ENCODE measurements at places on chromosomes 1 and 21. TPM values are rescaled to one million over a fixed set of nuclear protein-coding genes. Genes with fewer than 3 reads are reported as not detected.
A peak's percentile ranks its signal among the peaks of the same experiment; 100 is the strongest.

The SPRR2G gene
- not detected for total RNA-seq

DNA sequence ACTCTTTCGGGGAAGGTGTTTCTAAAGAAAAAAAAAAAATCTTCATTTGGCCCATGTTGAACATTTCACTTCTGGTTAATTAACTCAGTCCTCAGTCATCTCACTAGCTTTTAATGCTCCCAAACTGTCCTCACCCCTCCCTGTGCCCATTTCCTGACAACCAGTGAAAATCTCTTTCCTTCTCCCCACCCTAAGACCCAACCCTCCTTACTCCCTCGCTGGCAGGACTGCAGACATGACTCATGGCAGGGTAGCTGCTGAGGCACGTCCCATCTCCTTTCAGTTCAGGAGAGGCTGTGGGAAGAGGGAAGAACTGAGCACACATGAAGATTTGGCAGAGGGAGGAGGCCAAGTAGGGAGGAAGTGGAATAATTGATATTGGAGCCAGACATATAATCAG, 12.6 kb downstream of the PKP1 start:
- H3K4me3 ChIP-seq, result no peak overlapping the region
- no peaks in the 10 kb centered on the region for H3K36me3 ChIP-seq
- H3K27me3 ChIP-seq, result no peaks in the 10 kb centered on the region
- no peak overlapping the region for H3K27ac ChIP-seq
- no peaks in the 10 kb centered on the region for H3K4me1 ChIP-seq
- DNase-seq, result no peak

GRCh38 chr21:16532840-16533239, 803.1 kb downstream of the USP25 start:
- peak overlapping the region; percentile 74 for H3K27ac ChIP-seq
- H3K27me3 ChIP-seq, result no peaks in the 10 kb centered on the region
- DNase-seq, result no peak
- H3K4me3 ChIP-seq, result no peak overlapping the region
- peaks cover 9% of the 10 kb centered on the region for H3K4me1 ChIP-seq

DNA sequence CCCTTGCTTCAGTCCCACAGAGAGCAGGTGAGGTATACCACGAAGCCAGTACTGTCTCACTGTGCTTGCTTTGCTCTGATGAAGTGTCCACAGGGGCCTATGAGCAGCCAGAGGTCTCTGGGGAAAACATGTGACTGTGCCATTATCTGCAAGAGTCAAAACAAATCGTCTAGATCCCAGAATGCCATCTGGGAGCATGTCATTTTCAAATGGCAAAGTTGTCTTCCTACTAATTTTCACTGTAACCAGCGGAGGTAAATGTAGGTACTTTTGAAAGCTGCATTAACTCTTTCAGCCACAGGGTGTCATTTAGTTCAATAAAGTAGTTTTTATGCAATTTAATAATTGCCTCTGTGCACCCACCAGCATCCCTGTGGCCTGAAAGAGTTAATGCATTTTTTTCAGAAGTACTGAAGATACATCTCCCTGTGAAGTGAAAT, 173.6 kb upstream of the SGIP1 start:
- H3K4me3 ChIP-seq, result no peak overlapping the region
- H3K36me3 ChIP-seq, result peaks cover 20% of the 10 kb centered on the region
- peaks cover 22% of the 10 kb centered on the region for H3K4me1 ChIP-seq
- no peak for DNase-seq

The GSTM5 gene
- 4.9 TPM for total RNA-seq

The OR2AK2 gene
- total RNA-seq, result not detected

The KCNE2 gene
- total RNA-seq, result not detected

- H3K4me3 ChIP-seq, result no peak overlapping the region
- H3K4me1 ChIP-seq, result peaks cover 4% of the 10 kb centered on the region
- no peaks in the 10 kb centered on the region for H3K27me3 ChIP-seq
- H3K27ac ChIP-seq, result no peak overlapping the region
- H3K36me3 ChIP-seq, result no peaks in the 10 kb centered on the region
Observed at GRCh38 chr21:40143822-40144525, 276.7 kb downstream of the PCP4 start.

- no peaks in the 10 kb centered on the region for H3K4me1 ChIP-seq
- DNase-seq, result no peak
- no peak overlapping the region for H3K27ac ChIP-seq
- H3K27me3 ChIP-seq, result no peaks in the 10 kb centered on the region
- H3K36me3 ChIP-seq, result peaks cover 70% of the 10 kb centered on the region
Observed at GRCh38 chr1:1048765-1049164, 25.3 kb downstream of the RNF223 start.

- H3K27ac ChIP-seq, result no peak overlapping the region
- H3K4me3 ChIP-seq, result no peak overlapping the region
- no peak for DNase-seq
- peaks cover 5% of the 10 kb centered on the region for H3K4me1 ChIP-seq
Observed at GRCh38 chr1:164863056-164863455, 304.1 kb downstream of the PBX1 start.

DNA sequence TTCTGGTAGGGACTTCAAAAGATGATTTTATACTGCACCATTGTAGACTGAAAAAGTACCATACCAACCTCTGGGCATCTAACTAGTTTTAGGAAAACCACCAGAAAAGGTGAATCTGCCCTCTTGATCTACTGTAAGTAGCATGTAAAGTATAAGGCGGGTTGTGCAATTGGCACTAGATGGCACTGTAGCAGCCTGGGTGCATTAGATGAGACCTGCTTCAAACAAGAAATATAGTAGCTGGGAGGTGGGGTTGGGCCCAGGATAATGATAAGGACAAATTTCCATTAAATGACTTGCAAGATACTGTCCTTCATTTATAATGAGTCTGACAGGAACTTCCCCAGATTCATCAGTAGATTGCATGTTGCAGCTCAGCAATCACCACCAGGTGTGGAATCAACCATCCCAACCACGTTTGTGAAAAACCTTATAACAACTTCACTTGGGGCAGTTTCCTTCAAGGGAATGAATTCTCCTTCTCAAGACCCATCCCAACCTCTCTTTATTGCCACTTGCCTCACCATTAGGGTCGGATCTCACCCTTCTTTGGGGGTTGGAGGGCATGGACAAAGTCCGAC, 37.3 kb upstream of the IL10 start:
- no peaks in the 10 kb centered on the region for H3K36me3 ChIP-seq
- DNase-seq, result no peak

The GJA8 gene
- total RNA-seq, result not detected

GRCh38 chr1:113691184-113691583, 68.1 kb downstream of the PHTF1 start:
- H3K4me3 ChIP-seq, result no peak overlapping the region
- DNase-seq, result no peak
- H3K27ac ChIP-seq, result no peak overlapping the region
- no peaks in the 10 kb centered on the region for H3K36me3 ChIP-seq
- no peaks in the 10 kb centered on the region for H3K4me1 ChIP-seq
- no peaks in the 10 kb centered on the region for H3K27me3 ChIP-seq

- DNase-seq, result no peak
- no peaks in the 10 kb centered on the region for H3K27me3 ChIP-seq
- H3K4me1 ChIP-seq, result no peaks in the 10 kb centered on the region
- H3K4me3 ChIP-seq, result no peak overlapping the region
- H3K36me3 ChIP-seq, result no peaks in the 10 kb centered on the region
- H3K27ac ChIP-seq, result no peak overlapping the region
Observed at GRCh38 chr1:179824265-179824664, 53.3 kb downstream of the TOR1AIP2 start.

- no peaks in the 10 kb centered on the region for H3K36me3 ChIP-seq
- DNase-seq, result no peak
- peaks cover 24% of the 10 kb centered on the region for H3K4me1 ChIP-seq
- no peak overlapping the region for H3K27ac ChIP-seq
Observed at GRCh38 chr1:203338335-203339036, 12.4 kb downstream of the FMOD start.

The NCMAP gene
- 0.65 TPM for total RNA-seq

DNA sequence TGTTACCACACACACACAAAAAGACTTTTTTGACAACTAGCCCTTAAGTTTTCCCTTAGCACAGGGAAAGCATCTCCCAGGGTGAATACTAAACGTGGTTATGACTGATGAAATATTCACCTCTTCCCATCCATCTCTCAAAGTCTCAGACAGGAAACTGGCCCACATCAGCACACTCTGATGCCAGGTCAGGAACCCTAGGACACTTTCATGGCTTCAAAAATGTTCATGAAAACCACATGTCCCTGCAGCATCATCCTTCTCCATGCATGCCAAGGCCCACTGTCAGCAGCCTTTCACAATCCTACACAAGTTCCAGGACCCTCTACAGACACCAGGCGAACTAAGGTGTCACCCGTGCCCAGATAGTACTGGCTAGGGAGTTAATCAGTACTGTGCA, 68.7 kb downstream of the DNTTIP2 start:
- H3K36me3 ChIP-seq, result no peaks in the 10 kb centered on the region
- DNase-seq, result no peak
- H3K4me1 ChIP-seq, result peaks cover 24% of the 10 kb centered on the region
- no peak overlapping the region for H3K27ac ChIP-seq
